ENCODE measurements at places on chromosomes 1 and 21. TPM values are rescaled to one million over a fixed set of nuclear protein-coding genes. Genes with fewer than 3 reads are reported as not detected.

The GFI1 gene
- 0.27 TPM for total RNA-seq

The NTRK1 gene
- total RNA-seq: 0.31 TPM

The MNDA gene
- total RNA-seq: 10.5 TPM

DNA sequence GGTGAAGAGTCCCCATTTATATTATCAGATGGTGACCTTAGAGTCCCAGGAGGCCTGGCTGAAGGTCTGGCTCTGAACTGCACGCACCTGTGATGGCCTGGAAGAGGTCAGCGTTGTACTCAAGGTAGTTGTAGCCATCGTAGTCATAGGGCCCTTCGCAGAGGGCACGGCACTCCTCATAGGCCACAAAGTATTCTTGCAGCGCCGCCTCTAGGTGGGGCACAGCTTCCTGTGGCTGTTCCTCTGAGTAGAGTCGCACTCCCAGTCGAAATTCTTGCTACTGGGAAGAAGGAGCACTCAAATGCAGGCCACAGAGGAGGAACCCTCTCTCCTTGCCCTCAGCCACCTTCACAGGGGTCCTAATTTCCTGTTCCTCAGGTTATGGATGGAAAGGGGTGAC lies 7.7 kb downstream of the P3H1 start:
- ATAC-seq: no peak

DNA sequence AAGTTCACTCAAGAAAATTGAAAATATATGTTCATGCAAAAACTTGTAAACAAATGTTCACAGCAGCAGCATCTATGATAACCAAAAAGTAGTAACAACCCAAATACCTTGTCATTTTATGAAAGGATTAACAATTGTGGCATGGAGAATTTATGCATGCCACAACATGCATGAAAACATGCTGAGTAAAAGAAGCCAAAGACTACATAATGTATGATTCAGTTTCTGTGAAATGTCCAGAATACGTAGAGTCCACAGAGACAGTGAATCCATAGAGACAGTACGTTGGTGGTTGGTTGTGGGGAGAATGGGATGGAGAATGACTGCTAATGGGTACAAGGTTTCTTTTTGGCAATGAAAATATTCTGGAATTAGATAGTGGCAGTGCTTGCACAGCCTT lies 148.7 kb downstream of the MAST2 start:
- no peak for ATAC-seq

GRCh38 chr1:15423355-15424077 lies 13.8 kb downstream of the EFHD2 start:
- no peak for ATAC-seq
